Breast epithelium (tissue), 4 donors: ENCODE measurements at places on chromosomes 11 and 22. TPM values are rescaled to one million over a fixed set of nuclear protein-coding genes. Genes with fewer than 3 reads are reported as not detected.

DNA sequence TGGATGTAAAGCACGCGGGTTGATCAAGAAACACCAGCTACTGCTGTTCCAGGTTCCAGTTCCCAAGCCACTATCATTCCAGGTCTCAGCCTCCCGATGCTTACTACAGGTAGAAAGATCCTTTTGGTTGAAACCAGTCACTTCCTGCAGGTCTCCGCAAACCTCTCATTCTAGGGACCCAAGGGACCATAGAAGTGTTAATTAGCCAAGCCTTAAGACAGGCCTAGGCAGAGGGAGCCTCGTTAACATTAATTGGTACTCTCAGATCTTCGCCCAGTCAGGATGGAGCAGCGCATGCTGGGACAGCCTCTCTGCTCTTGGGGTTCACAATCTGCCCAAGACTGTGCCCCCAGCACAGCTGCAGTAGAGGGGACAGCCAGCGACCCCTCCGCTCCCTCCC lies 11.2 kb upstream of the OAF start:
- DNase-seq, result no peak

DNA sequence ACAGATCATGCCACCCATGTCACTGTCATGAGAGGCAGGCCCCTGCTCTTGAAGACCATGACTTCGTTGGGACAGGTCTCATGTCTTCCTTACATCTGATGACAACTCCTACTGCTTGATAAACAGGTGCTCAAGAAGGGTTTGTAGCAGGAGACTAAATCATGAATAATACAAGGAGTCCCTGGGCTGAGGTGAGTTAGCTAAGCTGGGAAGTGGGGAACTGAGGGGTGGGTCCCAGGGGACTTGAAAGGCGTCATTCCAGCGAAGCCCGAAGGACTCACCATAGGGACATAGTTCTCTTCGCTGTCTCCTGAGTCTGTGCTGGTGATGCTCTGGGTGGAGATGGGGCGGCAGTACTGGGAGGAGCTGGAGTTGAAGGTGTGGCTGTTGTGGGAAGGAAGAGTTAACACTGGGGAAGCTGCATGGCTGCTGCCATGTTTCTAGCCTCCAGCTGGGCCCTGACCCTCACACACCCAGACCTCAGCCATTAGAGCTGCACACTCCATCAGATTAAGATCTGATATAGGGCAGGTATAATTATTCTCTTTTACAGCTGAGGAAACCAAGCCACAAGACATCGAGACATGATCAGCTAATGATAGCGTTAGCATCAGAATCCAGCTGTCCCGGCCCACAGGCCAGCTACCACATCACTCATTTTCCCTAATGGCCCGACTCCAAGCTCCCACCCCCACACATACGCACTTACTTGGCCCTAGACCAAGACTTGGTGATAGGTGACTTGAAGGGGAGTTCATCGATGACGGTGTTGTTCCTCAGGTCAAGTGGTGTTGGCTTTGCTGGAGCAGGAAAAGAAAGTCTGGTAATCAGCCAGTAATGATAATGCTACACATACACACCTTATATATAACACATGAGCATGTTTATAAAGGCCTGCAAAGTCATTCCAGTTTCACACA lies 32.9 kb downstream of the USP35 start:
- DNase-seq, result no peak

GRCh38 chr11:44725016-44725685 lies 1.6 kb upstream of the TSPAN18 start:
- DNase-seq, result no peak

- peak; percentile 65 for DNase-seq
Measured at GRCh38 chr11:12079726-12080556, 30.4 kb upstream of the MICAL2 start.

DNA sequence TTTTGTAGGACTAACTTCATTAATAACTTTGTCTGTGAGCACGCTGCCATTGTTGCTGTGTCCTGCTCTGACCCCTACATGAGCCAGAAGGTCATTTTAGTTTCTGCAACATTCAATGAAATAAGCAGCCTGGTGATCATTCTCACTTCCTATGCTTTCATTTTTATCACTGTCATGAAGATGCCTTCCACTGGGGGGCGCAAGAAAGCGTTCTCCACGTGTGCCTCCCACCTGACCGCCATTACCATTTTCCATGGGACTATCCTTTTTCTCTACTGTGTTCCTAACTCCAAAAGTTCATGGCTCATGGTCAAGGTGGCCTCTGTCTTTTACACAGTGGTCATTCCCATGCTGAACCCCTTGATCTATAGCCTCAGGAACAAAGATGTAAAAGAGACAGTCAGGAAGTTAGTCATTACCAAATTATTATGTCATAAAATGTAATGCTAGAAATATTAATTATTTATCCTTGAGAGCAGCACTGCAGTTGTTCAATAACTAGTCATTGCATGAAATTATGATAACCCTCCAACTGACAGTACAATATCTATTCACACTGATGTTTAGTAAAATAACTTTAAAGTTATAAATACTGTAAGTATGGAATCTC lies 46.4 kb upstream of the OR5D13 start:
- no peak for DNase-seq

The NRGN gene
- 0.48 TPM for total RNA-seq

The RAB3IL1 gene
- 27.9 TPM for total RNA-seq

The MMP13 gene
- total RNA-seq, result not detected

DNA sequence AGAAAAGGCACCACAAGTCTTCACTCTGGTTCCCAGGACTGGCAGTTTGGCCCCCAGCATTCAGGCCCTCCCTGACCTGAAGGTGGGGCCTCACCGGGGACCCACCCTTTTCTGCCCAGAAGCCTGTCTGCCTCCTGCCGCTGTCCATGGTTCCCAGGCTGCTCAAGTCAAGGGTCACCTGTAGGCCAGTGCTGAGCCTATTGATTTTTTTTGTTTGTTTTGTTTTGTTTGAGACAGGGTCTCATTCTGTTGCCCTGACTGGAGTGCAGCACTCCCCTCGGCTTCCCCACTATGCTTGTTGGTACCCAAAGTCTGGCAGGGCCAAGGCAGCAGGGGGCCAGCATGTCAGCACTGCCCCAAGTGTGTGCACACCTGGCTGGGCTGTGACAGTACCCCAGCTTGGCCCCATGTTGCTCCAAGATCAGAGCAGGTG lies 11.0 kb upstream of the MED17 start:
- DNase-seq, result no peak

DNA sequence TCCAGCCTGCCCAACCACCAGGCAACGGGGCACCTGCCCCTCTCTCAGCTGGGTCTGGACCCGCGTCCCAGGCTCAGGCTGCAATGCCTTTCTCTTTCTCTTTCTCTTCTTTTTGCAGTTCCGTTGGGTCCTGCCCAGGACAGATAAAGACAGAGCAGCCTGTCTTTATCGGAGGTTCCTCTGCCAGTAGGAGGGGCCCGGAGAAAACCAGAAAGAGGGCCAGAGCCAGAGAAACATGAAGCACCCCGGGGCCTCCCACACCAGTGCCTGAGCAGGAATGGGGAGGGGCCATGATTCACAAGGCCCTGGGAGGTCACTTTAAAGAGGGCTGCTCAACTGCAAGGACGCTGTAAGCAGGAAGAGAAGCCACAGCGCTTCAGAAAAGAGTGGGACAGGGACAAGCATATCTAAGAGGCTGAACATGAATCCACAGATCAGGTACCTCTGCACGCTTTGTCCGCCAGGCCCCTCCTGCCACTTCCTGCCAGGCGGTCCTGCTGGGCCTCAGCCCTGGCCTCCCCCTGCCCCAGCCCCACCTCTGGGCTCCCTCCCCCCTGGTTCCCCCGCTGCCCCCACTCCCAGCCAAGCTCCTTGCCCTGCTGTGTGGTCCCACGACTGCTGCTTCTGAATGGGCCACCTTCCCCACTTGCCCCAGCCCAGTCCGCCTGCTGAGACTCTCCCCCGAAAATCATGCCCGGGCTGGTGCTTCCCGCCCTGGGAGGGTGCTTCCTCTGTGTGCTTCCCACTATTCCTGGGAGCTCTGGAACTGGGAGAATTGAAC lies at the start of gene APOBEC3C:
Gene APOBEC3C (plus strand): TSS at position 316 of the 781 bp plus-strand sequence. CDS start 106 bp downstream, at position 422.
- peak; percentile 74 for DNase-seq

The ADM gene
- total RNA-seq, result 252 TPM
